ENCODE measurements at places on chromosomes 7 and 10.

GRCh38 chr7:42677751-42678699, 233.8 kb downstream of the C7orf25 start:
- no peak for DNase-seq

DNA sequence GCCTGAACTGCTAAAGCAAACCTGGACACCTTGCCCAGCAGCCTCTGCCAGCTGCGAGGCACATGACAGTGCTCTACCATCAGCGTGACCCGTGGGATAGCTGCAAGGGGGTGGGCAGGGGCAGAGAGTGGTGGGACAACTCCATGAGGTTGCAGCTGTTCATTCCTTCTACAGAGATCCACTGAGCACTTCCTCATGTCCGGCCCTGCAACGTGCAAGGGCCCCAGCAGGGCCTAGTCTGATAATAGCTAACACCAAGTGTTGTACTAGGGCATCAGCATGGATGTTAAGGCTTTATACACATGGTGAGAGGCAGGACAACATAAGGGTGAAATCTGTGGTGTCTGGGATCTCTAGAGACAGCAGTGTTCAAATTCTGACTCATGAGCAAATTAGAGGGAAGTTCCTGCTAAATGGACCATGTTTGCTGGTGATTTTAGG, 14.3 kb downstream of the NOD1 start:
- DNase-seq, result no peak

- DNase-seq, result no peak
Observed at GRCh38 chr10:88243202-88243744, 339.8 kb downstream of the RNLS start.

DNA sequence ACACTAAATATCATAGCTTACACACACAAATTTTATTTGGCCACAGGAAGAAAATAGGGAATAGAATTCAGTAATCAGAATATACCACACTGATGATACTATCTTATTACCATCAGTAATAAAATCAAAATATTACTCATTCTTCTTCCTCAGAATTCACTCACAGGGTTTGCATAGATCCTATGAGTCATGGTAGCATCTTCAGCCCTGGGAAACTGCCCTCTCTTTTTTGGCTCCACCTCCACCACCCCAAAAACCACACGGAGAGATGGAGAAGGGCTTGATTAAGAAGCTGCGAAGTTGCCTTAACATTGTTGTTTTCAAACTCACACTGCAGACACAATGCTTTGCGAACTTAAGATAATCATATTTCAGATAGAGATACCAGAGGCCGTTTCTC, 154.1 kb upstream of the AHR start:
- DNase-seq, result no peak

GRCh38 chr10:57362811-57363210, 904.9 kb downstream of the IPMK start:
- no peak for DNase-seq

GRCh38 chr7:131202451-131202850, 125.2 kb upstream of the MKLN1 start:
- no peak for DNase-seq

DNA sequence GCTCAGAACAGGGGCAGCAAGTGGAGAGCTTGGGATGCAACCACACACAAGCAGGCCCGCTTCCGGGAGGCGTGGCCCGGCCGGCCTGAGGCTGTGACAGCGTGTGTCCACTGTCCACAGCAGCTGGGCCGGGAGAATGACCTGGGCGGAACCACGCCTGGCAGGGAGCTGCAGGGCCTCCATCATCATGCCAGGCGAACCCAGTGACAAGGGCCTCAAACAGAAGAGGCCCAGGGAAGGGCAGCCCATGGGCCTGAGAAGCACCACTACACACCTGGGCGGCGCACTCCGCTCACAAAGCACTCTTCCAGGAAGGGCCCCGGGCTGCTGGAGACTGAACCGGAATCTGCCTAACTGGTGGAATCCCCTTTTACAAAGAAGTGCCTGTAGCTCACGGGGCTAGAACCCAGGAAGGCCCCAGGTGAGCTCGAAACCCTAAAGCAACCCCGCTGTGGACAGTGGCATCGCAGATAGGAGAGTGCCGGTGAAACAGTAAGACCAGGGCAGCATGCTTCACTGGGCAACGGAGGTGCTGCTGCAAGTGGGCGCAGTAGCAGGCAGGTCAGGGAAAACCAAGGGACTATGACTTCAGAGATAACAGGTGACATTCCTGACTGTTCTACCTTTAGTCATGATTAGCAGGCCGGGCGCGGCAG, 66.0 kb downstream of the MAD1L1 start:
- no peak for DNase-seq

- DNase-seq, result no peak
Observed at GRCh38 chr7:44284881-44285541, 40.4 kb downstream of the CAMK2B start.

GRCh38 chr7:100689230-100690135, 4.6 kb downstream of the GIGYF1 start:
- DNase-seq, result no peak

All from NCI-H2227 treated with DMSO at 0.1 percent for 48 hours (cell line).